Activated T-helper 1 cell treated with Interleukin-2 at 50 U/mL for 16 hours (primary cell): ENCODE measurements at places on chromosomes 1 and 21.
A peak's percentile ranks its signal among the peaks of the same experiment; 100 is the strongest.

GRCh38 chr1:245802941-245803665 is 648.3 kb downstream of the KIF26B start:
- DNase-seq: no peak

- DNase-seq: no peak
Measured at GRCh38 chr1:244102468-244102867, 51.4 kb downstream of the ZBTB18 start.

DNA sequence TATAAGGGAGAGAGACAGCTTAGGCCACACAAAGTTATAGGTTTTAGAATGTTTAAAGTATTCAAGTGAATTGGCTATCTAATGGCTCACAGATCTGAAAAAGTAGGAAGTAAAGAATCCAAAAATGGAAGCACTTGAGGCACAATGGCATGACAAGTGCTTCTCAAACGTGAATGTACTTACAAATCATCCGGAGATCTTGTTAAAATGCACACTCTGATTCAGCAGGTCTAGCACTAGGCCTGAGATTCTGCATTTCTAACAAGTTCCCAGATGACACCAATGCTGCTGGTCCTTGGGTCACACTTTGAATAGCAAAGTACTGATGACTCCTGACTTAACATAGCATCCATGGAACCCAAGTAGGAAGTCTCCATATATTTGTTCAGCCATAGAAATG is 20.9 kb upstream of the AGL start:
- DNase-seq: no peak

DNA sequence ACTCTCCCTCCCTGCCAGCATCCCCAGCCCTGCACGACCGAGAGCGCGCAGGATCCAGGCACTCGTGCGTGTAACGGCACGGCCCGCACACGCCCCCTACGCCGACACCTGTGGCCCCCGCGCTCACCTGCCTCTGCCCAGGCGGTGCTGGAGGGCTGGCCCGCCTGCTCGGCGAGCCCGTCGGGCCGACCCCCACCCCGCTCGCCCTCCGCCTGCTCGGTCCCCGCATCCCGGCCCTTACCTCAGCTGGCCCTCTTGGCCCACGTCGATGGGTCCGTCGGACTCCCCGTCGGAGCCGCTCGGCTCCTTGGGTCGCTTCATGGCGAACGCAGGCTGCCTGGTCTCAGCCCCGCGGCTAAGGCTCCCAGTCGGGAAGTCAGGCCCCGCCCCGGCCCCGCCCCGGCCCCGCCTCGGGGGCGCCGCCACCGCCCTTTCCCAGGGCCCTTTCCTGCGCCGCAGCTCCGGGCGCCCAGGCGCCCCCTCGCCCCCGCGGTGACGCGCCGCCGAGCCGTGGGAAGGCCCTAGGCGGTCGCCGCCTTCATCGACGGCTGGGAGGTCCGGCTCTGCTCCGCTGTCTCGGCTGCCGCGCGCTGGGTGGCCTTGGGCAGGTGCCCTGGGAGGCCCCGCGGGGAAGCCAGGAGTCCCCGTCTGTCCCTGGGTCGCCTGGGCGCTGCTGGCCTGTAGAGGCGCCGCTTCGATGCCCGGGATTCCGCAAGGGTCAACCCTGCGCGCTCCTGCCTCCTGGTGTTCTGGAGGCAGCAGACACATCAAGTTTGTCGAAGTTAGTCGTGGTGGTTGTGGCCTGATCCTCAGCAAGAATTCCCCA is at the start of gene HEYL:
Gene HEYL (minus strand): TSS at position 339 of the 826 bp plus-strand sequence. CDS start 18 bp downstream, at position 321.
- DNase-seq: peak; percentile 40

GRCh38 chr1:77834771-77835334 is 53.6 kb upstream of the NEXN start:
- DNase-seq: no peak

DNA sequence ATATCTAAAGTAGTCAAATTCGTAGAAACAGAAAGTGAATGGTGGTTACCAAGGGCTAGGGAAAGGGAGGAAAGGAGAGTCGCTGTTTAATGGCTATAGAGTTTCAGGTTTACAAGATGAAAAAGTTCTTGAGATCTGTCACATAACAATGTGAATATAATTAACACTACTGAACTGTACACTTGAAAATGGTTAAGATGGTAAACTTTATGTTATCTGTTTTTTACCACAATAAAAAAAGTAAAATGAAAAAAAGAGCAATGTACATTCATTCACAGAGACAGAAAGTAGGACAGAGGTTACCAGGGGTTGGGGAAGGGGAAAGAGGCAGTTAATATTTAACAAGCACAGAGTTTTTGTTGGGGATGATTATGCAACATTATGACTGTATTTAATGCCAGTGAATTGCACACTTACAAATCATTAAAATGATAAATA is 53.3 kb upstream of the SEC16B start:
- no peak for DNase-seq

DNA sequence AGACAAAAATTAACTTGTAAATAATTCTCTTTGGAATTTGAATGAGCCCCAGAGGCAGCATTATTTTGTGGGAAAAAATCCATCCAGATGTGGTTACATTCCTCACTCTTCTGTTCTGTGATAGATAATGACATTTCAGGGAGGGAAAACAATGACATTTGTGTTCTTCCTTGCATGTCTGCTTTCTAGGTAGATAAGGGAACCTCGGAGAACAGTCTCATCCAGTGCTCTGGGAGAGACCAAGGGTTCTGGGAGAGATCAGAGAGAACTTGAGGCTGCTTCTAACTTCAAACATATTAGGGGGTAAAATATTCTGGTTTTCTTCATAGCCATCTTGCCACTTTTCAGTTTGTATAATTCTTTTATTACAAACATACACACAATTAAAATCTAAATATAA is 269.2 kb downstream of the NEGR1 start:
- DNase-seq: no peak

- no peak for DNase-seq
Measured at GRCh38 chr1:207897188-207897587, 13.7 kb downstream of the CD34 start.

DNA sequence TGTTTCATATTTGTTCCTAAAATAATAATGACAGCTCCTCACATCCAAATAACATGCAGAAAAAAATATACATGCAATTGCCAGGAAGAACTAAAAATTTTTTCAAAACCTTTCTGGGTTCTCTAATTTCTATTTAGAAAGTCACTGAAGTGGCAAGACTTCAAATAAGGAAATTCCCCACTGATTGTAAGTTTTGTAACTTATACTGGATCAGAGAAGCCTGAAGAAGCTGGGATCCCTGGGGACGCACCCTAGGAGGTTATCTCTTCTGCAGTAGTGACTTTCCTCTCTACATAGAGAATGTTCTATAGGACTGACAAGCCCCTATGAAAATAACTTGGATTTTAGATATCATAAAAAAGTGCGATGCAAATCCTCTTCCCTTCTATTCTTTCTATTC is 182.6 kb downstream of the MRPL39 start:
- DNase-seq: no peak

- DNase-seq: peak; percentile 49
Measured at GRCh38 chr1:33256471-33257206, at the start of gene ZNF362. ZNF362 (plus strand) TSS chr1:33256492; CDS start chr1:33270575, 14,083 bp downstream.
